Ammon's horn (tissue), 1 donor: ENCODE measurements at places on chromosomes 12 and 14.

- no peak for DNase-seq
Measured at GRCh38 chr14:30786701-30787100, 87.7 kb upstream of the COCH start.

GRCh38 chr14:24674204-24674970 is 40.4 kb upstream of the GZMB start:
- no peak for DNase-seq

DNA sequence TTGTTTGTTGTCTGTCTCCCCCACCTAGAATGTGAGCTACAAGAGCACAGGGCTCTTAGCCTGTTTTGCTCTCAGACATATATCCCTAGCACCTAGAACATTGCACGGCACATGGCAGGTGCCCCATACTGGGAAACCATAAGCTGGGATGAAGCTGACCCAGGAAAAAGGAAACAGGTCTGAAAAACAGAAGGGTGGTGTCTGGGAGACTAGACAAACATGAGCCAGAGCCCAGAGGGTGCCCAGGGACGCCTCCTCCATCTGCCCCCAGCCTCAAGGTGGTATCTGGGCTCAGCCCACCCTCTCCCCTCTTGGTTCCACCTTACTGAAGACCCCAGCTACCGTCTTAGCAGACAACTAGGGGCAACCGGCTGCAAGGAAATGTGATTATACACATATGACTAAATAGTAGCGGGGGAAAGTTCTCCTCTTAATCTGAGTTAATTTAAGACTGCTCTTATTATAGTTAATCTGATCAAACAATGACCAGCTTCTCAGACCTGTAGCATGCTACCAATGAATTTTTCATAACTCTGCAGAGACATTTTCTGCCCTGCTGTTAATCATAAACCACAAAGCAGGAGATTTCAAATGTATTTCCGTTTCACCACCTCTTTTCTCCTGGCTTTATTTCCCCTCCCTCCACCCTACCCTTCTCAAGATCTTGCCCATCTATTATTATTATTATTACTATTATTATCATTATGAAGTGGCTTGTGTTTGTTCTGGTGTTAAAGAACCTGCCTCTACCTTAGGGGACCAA is 31.9 kb downstream of the KSR2 start:
- no peak for DNase-seq

- no peak for DNase-seq
Measured at GRCh38 chr12:124190312-124191023, 104.4 kb upstream of the RFLNA start.

DNA sequence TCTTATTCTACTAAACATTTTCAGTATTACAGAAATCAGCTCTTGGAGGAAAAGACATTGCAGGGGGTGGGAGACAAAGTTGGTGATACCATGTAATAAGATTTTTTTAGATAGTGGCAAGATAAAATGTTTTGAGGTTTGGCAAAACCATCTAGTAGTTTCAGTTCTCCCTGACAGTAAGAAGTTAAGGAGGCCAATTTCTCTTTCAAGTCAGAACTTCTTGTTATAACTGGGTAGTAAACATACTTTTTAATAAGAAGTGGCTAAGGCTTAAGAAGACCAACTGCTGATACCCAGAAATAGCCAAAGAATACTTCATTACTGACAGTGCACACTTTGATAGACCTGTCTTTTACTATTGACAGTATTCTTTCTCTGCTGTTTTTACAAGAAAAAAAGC is 452.3 kb downstream of the DIO2 start:
- DNase-seq: no peak

DNA sequence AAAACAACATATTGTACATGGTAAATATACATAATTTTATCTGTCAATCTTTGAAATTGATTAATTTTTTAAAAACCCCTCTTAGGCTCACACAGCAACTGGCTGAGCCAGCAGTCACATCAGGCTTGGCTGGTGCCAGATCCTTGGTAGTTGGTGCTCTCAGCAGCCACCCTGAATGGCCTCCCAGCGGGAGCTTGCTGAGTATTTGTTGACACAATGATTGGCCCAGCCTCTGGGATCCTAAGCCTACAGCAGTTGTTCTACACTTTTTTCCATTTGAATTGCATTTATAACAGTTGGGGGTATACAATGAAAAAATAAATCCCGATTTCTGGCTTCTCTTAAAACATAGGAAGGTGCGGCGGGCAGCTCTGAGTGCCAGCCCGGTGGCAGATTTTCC is 11.1 kb downstream of the PRKAB1 start:
- DNase-seq: no peak

- no peak for DNase-seq
Measured at GRCh38 chr12:100026241-100026640, 41.5 kb upstream of the ANKS1B start.

DNA sequence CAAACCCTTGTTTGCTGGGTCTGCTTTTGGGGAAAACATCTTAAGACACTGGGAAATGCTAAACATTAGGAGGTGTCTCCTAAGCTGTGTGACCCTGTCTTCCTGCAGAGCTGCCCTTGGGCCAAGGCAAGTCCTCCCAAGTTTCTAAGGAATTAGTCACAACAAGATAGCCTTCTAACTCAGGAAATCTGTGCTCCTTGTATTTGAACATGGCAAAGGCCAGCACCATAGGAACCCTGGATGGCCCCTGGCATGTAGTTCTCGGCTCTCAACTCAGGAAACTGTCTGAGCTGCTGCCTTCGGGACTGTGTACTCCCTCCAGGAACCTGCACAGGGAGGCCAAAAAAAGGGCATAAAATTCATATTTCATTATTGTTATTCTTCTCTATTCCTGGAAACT is 37.6 kb upstream of the LTBP2 start:
- no peak for DNase-seq

DNA sequence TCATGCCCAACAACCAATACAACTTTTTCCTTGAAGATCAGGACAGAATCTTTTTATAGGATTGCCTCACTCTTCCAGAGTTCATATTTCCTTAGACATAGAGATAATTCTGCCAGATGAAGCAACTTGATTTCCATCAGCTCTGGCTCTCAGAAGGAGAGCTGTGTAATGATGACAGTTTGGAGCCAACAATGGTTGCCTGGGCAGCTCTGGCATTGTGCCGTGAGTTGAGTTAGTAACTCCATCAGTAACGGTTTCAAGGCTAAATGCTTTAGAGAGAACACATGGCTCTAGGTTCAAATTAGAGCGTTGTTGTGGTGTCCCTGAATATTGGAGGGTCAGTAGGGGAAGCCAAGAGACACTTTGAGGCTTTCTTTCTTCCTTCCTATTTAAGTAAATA is 501.7 kb upstream of the SEL1L start:
- no peak for DNase-seq

DNA sequence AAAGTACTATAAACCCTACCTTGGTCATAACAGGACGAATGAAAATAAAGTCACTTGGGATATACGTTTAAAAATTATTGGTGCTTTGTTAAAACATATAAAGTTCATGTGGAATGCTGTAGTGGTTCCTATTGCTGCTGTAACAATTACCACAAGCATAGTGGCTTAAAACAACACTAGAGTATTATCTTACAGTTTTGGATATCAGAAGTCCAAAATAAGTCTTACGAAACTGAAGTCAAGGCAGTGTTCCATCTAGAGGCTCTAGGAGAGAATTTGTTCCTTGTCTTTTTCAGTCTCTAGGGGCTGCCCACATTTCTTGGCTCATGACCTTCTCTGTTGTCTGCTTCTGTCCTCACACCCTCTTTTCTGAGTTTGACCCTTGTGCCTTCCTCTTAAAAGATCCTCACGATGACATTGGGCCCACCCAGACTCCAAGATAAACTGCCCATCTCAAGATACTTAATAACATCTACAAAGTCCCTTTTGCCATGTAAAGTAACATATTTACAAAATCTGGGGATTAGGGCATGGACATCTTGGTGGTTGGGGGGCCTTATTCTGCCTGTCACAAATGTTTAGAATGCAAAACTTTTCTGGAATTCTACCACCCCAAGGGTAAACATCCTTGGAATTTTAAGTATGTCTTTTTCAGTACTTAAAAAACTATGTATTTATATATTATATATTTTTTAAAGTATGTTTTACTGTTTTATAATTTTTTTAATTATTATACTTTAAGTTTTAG is 178.1 kb downstream of the ETNK1 start:
- DNase-seq: no peak

DNA sequence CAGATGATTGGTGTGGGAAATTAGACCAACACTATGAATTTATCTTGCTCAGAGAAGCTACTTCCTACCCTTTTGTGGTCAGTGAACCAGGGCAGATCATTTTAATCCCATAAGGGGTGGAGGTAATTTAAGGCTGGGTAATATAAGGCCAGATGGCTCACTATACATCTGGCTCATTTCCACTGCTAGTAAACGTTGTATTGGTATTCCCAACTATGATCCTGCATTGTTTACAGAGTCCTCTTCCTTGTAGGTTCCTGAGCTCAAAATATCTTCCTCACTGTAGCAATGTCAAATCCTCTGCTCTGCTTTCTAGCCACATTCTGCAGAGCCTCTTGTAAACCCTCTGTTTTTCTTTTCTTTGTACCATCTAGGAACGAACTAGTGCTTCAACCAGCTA is 93.0 kb upstream of the MGAT4C start:
- no peak for DNase-seq

- DNase-seq: peak; percentile 8
Measured at GRCh38 chr14:91987192-91987591, 39.7 kb upstream of the FBLN5 start.

- no peak for DNase-seq
Measured at GRCh38 chr14:101289230-101289690, 272.0 kb upstream of the DIO3 start.

- DNase-seq: no peak
Measured at GRCh38 chr12:40681148-40681547, 11.1 kb upstream of the CNTN1 start.

GRCh38 chr14:23566778-23567185 is 809 bp downstream of the AP1G2 start:
- DNase-seq: no peak

DNA sequence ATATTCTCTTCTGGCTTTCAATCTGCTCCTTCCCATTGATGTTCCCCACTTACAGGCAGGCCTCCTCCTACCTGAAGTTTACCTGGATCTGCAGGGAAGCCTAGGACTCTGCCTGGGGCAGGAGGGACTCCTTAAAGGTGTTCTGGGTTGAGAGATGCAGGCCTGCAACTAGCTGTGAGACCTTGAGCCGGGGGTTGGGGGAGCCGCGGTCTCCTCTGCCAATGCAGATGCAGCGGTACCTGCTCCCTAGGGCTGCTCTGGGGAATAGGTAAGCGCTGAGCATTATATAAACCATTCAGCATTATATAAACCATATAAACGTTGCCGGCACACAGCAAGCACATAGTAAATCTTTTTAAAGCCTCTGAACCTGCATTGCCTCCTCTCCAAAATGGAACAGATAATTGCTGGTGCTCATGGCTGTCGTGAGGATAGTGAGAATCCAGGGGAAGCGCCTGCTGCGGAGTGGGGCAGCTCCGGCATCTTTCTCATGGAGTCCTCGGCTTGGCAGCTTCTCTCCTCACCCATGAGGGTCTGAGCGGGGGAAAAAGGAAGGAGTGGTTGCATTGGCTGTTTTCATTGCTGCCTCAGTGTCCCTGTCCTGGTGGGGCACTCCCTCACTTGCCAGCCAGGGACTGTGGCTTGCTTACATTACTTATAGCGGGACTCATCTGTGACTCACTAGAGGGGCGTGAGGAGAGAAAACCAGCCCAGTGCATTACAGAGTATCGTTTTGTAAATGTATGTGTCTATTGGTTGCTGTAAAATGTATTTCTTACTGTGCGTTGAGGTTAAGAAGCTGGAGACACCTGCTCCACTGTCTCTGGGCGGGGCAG is 12.5 kb upstream of the KRT80 start:
- no peak for DNase-seq

DNA sequence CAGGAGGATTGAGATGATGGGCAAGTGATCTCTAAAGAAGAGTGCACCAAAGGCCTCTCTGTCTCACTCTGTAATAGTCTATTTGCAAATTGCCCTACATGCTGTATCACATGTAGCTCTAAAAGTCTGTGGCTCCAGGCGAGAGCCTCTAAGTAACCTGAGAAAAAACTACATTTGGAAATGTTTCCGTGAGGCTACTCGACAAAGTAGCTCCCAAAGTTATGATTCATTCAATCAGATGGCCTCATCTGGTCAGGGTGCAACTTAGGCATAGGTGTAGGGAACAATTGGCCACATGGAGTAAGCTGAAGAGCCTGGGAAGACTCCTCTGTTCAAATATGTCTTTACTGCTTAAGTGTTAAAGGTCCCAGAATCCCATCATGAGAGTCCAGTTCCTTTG is 155.4 kb upstream of the PLEKHG7 start:
- DNase-seq: no peak

GRCh38 chr12:18457362-18457761 is 196.0 kb downstream of the PIK3C2G start:
- DNase-seq: no peak

- peak; percentile 80 for DNase-seq
Measured at GRCh38 chr12:12327802-12328201, 22.2 kb downstream of the MANSC1 start.

GRCh38 chr14:89243741-89244140 is 173.3 kb downstream of the FOXN3 start:
- DNase-seq: no peak

DNA sequence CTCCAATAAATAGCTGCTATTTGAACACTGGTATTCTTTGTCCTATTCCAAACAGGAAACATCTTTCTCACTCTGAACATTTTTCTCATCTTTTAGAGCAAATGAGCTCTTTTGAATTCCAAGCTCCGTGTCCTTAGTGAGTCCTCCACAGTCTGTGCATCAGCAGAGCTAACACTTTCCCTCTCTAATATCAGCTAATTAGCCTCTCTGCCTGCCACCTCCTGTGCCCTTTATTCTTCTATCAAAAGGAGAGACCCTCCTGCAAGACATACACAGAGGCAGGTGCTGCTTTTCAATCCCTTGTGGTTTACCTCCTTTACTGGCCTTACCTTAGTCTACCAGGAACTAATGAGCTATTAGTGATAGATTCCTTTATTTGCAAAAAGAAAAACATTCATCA is 178.5 kb downstream of the SLC35F4 start:
- no peak for DNase-seq

GRCh38 chr12:103495469-103496456 is at the start of gene C12orf42:
Gene C12orf42, minus strand, starts transcription at chr12:103495968. Its CDS starts 17,542 bp downstream, at chr12:103478426.
- peak; percentile 73 for DNase-seq

DNA sequence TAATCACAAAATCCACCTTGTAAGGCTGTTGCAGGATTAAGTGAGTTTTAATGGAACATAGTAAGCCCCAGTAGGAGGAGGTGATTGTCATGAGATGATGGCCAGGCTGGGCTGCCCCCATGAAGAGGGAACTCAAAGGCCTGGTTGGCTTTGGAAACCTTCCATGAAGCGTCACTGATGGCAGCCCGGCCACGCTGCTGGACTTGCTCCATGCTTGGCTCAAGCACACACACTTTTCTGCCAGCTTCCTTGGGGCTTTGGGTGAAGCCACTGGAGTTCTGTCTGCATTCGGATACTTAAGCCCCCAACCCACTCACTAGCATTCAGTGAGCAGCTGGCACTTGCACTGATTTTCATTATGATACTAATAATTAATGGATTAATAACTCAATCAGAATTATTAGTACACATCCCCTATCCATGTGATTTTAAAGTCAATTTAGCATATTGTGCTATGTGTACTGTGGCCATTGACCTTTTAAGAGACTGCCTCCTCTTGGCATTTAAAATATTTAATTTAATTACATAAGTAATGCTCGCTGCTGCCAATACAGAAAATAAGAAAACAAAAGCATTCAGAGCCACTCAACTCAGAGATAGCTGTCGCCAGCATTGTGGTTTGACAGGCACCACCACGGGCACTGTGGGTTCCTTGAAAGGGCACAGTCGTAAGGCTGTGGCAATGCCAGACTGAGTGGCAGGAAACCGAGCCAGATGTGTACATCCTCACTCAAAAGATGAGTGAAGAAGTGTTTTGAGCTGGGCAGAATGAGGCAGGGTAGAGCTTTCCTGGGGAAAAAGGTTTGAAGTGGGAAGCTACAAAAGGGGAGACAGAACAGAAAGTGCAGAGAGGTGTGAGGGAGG is 15.9 kb downstream of the KRT85 start:
- DNase-seq: peak; percentile 74
